ENCODE measurements at places on chromosomes 12 and 14. TPM values are rescaled to one million over a fixed set of nuclear protein-coding genes. Genes with fewer than 3 reads are reported as not detected.

GRCh38 chr14:50402965-50403364 lies 6.3 kb upstream of the CDKL1 start:
- DNase-seq = no peak

PGF gene
- 8.2 TPM for total RNA-seq

KRT85 gene
- not detected for total RNA-seq

CLBA1 gene
- total RNA-seq = 4.5 TPM
